ENCODE measurements at places on chromosomes 2 and 18. TPM values are rescaled to one million over a fixed set of nuclear protein-coding genes. Genes with fewer than 3 reads are reported as not detected.

The FSHR gene
- total RNA-seq, result not detected

The D2HGDH gene
- total RNA-seq, result 72.8 TPM

The SLC19A3 gene
- 8.5 TPM for total RNA-seq

The ITPRIPL1 gene
- 0.58 TPM for total RNA-seq

The TXNDC2 gene
- not detected for total RNA-seq

The STARD6 gene
- total RNA-seq, result not detected

The MALL gene
- total RNA-seq, result 368 TPM

The ASPRV1 gene
- total RNA-seq, result 0.43 TPM

The SIX2 gene
- not detected for total RNA-seq

The PSMA8 gene
- total RNA-seq, result not detected

The ABCB11 gene
- total RNA-seq, result 4.1 TPM

The VWA3B gene
- total RNA-seq, result 3.9 TPM

- no peak for DNase-seq
Observed at GRCh38 chr18:33751613-33752221, 173.7 kb downstream of the ASXL3 start.

- no peak for DNase-seq
Observed at GRCh38 chr2:127577973-127578372, 42.5 kb downstream of the MYO7B start.

- DNase-seq, result no peak
Observed at GRCh38 chr2:95346738-95347671, 49.9 kb downstream of the KCNIP3 start.

GRCh38 chr2:59277671-59278070, 1036.5 kb upstream of the FANCL start:
- DNase-seq, result no peak

DNA sequence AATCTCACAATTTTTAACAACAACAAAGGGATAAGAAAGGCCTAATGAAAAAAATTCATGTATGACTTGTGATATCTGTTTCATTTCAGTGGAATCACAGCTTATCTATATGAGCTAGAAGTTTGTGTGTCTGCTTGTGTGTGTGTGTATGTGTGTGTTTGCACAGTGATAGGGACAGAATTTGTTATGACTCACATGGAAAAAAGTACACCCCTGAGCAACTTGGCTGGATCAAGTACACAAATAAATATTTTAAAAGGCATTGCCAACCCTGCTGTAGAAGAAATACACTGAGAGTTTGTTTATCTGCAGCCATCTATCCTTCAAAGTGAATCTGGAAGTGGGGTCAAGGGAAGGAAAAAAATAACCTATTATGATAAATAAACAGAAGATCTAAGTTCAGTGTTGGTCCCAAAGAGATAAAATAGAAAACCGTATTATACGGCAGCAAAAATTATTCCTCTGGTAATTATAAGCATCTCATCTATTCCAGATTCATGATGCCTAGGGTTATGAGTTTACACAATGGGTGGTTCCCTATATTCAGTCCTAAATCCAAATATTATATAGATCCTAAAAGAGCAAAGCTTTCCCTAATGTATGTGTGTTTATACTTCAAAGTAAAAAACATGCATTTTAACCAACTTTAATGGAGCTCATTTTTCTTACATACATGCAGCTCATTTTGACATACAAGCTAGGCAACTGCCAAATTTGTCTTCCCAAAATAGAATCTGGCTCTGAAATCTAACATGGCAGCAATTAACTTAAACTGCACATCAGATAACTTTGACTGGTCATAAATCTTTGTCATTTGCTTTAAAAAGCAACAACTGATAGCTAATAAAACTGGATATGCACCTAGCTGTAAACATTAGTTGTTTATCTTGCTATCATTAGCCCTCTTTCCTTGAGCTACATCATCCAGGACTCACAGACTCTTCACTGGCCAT, 420.6 kb downstream of the IRS1 start:
- DNase-seq, result no peak

- peak; percentile 36 for DNase-seq
Observed at GRCh38 chr18:21741562-21742314, 1.1 kb downstream of the MIB1 start.

DNA sequence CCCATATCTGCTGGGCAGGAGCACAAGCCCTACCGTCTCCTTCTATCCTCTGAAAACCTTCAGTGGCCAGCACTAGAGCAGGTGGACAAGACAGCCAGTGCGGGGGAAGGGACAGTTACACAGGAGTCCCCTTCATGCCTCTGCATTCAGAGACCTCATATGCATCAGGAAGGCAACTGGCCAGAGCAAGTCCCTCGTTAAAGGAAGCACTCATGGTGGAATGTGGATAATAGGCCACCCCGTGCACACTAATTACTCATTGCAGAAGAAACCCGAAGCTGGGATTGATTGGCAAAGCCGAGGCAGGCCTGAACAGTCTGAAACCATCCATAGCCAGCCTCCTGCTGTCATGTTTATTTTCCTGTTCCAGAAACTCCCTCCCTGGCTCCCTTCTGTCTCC, 11.2 kb downstream of the KIAA2012 start:
- no peak for DNase-seq

DNA sequence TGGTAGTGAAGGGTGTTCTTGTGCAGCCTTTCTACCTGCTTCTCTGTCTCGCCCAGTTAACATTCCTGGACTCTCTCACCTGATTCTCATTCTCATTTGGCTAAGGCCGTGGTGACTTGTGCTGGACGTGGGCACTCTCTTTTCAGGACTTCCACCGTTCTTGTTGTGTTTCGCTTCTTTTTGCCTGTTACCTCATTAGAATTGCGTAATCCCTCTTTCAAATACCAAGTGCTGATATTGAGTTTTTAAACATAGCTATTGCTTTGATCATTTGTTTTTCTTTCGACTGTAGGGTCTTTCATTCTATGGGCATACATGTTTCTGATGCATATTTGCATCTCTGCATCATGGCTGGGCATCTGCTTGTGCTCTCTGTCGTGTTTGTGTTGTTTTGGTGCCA, 287.0 kb downstream of the ALPK2 start:
- no peak for DNase-seq

- no peak for DNase-seq
Observed at GRCh38 chr18:58205443-58206160, 161.6 kb downstream of the NEDD4L start.

GRCh38 chr2:99821039-99821438, 321.4 kb downstream of the AFF3 start:
- no peak for DNase-seq

DNA sequence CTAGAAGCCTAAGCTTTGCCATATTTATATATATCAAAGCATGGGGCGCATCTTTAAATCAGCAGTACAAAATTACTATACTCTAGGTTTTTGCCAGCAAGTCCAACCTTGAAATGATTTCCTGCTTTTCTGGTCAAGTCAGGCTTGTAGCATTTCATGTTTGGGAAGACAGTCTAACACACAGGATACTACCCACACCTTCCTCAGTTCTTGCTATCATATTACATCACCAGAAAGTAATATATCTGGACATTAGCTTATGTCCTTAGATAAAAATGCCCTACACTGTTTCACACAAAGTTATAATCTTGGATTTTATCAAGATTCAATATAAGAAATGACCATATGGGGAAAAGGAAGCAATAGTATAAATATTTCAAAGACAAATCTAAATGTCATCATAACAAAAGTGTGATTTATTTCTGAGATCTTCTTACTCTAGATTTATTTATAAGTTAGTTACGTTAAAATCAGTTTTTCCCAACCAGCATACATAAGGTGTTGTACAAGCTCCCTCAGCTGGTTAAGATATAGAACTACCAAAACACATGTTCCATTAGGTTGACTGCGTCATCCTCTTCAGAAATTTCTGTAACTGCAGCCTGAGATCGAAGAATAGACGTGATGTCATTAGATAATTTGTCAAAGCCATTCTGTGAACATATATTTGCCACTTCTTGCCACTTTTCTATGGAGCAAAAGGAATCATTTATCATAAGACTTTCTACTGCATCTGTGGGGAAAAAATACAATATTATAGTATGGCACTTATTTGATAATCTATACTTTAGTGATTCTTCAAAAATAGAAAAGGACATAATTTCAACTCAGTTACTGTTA, 56.6 kb downstream of the CLHC1 start:
- no peak for DNase-seq

GRCh38 chr2:233261819-233262555, 10.5 kb downstream of the ATG16L1 start:
- DNase-seq, result no peak

- DNase-seq, result no peak
Observed at GRCh38 chr18:389658-390357, 110.7 kb downstream of the COLEC12 start.

- no peak for DNase-seq
Observed at GRCh38 chr2:89763581-89764485, 1072.4 kb downstream of the RPIA start.

- DNase-seq, result no peak
Observed at GRCh38 chr2:75707901-75708300, 2.8 kb downstream of the GCFC2 start.

- no peak for DNase-seq
Observed at GRCh38 chr2:106306387-106306786, 112.3 kb upstream of the UXS1 start.

DNA sequence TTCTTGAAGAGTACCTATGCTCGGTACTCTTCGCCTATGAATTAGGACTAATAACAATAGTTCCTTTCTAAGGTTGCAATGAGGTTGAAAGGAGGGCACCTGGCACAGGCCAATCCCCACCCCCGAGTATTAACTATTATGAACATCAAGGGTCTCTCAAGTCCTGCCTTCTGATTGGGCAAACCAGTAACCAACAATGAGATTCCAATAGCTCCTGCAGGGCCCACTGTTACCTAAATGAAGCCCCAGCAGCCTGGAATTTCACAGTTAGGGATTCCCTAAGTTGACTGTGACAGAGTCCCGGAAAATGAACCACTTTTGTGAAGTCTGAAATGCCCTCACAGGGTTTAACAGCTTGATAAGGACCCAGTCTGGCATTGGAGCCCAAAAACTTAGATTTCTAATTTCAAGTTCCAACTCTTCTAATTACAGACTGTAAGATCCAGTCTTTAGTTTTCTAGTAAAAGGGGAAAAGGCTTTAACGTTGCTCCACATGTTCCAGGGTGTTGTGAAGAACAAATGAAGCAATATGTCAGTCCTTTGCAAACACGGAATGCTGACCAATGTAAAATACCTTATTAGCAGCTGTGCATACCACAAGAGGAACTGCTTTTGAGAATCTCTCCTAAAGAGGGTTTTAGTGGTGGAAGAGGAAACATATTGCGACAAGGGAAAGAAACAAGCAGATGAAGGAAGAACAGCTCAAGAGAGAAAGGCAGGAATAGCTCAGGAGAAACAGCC, 277.7 kb upstream of the MAP2 start:
- no peak for DNase-seq

DNA sequence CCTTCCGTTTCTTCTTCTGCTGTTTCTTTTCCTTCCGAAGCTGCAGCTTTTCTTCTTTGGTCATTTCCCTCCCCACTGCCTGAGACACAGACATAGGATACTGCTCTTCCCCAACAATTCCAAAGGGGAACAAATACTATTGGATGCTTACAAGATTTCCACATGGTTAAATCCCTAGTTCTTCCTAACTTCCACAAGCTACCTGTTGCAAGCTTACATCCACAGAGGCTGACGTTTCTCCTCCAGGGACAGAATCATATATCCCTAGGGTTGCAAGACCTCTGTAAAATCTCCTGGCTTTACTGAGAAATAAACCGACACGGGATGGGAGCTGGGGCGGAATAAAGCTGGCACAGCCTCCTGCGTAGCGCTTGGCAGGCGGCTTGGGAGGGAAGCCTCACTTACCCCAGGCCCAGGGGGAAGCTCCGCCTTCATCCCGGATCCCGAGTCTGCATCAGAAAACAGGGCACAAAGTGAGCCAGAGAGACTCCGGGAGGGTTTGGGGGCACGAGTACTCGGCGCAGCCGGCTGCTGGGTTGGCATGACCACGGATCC, 590 bp downstream of the EIF2B4 start:
- no peak for DNase-seq

GRCh38 chr2:137847443-137847842, 116.8 kb upstream of the HNMT start:
- no peak for DNase-seq

GRCh38 chr2:216354306-216354705, 18.0 kb downstream of the MARCHF4 start:
- DNase-seq, result no peak

GRCh38 chr2:102029405-102029804, 37.6 kb downstream of the IL1R2 start:
- no peak for DNase-seq

DNA sequence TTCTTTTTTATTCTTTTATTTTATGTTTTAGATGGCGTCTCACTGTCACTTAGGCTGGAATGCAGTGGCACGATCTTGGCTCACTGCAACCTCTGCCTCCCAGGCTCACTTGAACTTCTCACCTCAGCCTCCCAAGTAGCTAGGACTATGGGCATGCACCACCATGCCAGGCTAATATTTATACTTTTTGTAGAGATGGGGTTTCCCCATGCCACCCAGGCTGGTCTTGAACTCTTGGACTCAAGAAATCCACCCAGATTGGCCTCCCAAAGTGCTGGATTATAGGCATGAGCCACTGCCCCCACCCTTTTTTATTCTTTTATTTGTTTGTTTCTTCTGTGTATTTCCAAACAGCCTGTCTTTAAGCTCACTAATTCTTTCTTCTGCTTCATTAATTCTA, 306.7 kb upstream of the THUMPD2 start:
- DNase-seq, result no peak

DNA sequence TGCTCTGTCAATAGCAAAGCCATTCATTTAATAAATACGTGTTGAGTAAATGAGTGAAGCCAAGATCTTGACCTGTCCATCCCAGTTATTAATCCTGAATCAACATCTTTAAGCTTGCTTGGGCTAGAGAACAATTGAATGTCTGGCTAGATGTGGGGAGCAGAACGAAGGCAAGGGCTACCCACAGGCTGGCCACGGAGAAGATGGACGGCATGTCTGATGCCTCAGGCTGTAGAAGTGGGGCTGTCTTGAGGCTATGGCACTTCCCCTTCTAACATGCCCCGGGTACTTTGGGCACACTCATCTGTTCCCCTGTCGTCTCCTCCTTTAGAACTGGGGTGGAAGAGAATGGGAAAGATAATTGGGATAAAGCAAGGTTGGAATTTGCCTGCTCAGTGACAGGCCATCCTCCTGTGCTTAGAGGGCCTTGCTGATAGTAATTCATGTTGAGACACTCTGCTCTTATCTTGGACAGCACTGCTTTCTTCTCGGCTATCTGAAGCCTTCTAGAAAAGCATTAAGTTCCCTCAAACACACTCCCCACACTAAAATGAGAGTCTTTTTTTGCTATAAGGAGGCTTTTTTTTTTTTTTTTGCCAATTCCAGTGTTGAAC, 225.7 kb downstream of the MREG start:
- no peak for DNase-seq

DNA sequence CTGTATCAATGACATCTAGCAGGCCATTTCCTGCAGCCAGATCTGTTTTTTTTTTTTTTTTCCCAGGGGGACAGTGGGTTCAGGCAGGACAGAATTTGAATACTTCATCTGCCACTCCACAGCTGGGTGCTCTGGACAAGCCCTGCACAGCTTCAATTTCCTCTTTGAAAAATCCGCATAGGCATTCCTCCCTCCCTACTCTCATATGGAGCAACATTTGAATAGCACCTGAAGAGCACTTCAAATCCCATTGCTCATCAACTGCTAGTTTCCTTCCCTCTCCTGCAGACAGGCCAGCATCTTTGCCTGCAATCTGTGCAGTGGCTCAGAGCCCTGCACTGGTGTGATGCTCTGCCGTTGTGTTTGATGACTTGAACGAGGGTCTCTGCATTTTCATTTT, 326.3 kb downstream of the TSN start:
- no peak for DNase-seq

Data from left colon (tissue), 2 donors.